ENCODE measurements at places on chromosomes 7 and 10.

DNA sequence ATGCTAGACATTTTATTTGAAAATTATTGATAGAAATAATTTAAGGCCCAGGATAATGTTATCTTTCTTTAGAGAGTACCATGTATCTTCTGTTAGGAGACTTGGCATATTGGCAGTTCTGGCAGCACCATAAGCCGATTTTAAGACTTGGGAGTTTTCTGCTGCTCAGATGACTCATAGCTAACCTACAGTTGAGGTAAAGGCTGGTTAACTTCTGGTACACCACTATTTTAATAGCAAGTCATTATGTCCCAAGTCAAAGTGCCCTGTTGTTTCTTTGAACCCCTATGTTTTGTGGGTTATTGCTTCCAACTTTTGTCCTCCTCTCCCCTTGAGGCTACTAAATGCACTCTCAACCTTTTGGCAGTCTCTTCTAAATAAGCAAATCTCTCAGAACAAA lies 25.2 kb downstream of the ATRNL1 start:
- no peak for DNase-seq

DNA sequence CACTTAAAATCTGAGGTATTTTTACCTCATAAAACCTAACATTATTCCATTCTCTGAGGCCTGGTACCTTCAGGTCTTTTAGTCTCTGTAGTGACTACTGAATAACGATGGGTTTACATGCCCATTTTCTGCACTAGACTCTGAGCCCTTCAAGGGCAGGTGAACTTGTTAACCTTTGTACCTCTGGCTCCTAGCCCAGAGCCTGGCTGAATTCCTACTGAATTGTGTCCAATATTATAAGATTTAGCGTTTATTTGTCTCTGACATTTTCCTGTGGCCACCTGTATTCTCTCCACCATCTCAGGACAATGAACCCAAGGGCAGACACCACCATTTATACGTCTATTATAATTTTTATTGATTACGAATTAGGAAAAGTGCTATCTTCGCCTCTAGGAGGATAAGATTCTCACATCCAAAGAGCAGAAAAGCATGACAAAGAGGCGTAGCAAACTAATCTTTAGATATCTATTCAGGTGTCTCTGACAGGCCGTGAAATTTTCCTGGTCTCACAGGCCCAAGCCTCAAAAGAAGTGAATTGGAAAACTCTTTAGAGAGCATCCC lies 27.9 kb upstream of the HNRNPH3 start:
- DNase-seq = no peak

DNA sequence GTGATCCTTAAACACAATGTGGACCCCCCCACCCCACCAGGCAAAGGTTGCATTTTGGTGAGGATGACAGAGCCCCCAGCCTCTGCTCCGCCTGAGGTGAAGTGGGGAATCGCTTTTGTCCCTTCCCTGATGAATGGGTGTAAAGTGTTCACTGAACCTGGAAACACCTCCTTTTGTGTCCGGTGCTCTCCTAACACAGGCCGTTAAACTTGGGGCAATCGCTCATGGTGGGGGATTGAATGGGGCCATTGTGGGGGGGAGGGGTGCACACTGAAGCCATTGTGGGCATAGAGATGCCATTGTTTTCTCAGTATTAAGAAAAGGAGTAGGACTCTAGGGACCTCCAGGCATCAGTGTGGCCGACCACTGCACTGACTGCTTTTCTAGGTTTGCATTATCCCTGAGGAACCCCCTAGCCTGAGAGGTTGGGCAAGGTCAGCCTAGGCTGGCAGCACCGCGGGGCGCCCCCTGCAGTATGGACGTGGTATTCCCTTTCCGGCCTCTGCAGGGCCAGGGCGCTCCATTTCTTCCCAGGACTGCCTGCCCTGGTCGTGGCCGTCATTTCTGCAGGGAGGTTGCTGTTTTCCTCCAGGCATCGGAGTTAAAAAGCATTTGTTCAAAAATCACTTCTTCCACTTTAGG lies 158.3 kb downstream of the TCF7L2 start:
- DNase-seq = no peak

DNA sequence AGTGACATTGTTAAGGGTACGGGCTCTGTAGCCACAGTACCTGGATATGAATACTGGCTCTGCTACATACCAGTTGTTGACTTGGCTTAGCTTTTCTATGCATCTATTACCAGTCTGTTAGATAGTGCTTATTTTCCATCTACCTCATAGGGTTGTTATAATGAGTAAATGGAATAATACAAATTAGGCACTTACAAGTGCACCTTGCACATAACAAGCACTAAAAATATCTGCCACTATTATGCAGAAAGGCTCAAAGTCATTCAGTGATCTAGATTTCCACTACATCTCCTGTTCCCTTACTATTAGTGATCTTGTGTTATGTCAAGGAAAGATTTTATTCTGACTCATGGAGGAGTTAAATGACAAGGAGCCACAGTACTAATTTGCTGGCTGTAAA lies 27.9 kb upstream of the ZEB1 start:
- no peak for DNase-seq

GRCh38 chr10:71585564-71586290 lies 133.9 kb downstream of the C10orf105 start:
- no peak for DNase-seq

- DNase-seq = no peak
These were observed 2.7 kb upstream of the CUL2 start for GRCh38 chr10:35092851-35093250.

GRCh38 chr10:8049045-8049864 lies 5.2 kb upstream of the GATA3 start:
- no peak for DNase-seq

- no peak for DNase-seq
These were observed 30.5 kb downstream of the ANXA8 start for GRCh38 chr10:47453141-47454007.

DNA sequence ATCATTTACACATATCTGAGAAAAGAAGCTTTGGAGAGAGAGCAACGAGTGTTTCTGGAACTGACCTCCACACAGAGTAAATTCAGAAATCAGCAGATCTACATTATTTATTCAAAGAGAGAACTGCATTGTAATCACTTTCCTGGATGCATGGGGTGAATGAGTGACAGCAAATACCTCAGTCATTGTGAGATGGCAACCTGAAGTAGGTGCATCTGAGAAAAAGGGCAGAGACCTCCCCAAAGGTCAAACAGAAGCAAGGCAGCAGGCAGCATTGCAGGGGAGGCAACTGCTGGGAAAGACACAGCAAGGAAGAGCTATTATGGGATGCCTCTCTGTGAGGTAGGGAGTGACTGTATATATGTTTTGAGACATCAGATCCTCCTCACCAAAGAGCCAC lies 26.5 kb upstream of the SMIM30 start:
- DNase-seq = no peak

DNA sequence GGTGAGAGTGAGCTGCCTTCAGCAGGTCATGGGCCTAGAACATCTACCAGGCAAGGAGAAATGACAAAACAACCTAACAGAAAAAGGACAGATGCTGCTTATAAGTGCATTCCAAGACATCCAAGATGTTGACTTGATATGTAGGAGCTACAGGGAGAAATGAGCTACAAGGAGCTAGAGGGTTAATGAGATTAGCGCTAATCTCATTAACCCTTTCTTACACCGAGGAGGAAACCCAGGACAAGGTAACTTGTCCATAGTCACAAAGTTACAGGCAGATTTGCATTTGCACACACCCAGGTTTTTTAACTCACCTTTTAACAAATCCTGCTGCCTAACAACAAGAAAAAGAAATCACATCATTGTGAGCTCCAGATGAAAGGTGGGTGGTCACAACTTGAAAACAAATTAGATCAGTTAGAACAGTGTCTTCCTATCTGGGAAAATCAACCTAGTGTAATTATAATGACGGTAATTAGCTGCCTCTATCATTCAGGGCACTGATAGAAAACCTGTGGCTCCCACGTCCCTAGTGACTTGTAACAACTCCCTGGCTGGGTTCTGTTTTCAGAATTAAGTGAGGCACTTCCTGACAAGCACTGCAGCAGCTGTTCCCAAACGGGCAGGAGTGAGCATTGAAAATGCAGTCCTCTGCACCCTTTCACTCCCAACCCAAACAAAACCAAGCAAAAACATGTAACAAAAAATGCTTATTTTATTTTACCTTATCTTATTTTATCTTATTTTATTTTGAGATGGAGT lies 5.7 kb downstream of the KIAA1549 start:
- DNase-seq = no peak

DNA sequence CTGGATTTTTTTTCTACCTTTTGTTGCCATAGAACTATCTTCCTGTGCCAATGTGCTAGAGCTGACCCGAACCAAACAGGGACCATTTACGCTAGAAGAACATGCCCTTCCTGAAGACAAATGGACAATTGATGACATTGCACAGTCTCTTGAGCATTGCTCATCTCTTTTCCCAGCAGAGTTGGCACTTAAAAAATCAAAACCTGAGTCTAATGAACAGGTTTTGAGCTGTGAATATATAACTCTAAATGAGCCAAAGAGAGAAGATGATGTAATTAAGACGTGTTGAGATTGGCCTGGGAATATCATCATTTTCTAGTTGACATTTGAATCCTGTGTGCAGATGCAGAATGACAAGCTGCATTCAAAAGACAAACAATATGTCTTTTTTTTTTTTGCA lies 37.1 kb downstream of the TRUB1 start:
- DNase-seq = no peak

DNA sequence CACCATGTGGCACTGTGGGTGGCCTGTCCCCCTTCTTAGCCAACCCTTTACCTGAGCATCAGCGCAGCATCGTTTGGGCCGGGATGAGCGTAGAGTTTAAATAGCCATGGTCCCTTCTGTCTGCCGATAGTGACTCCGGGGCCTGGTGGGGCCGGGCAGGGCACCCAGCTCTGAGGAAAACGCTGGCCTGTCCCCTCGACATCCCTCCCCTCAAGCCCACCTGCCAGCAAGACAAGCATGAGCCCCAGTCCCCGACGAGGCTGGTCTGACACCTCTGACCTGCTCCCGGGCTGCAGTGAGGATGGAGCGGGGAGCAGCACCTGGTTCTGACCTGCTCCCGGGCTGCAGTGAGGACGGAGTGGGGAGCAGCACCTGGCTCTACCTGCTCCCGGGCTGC lies 31.1 kb upstream of the CNPY1 start:
- no peak for DNase-seq

GRCh38 chr10:33099748-33100147 lies 141.7 kb upstream of the ITGB1 start:
- DNase-seq = peak; percentile 92

GRCh38 chr10:63628526-63629362 lies 107.5 kb downstream of the REEP3 start:
- DNase-seq = peak; percentile 40

GRCh38 chr7:155979566-155979965 lies 167.3 kb upstream of the SHH start:
- no peak for DNase-seq

DNA sequence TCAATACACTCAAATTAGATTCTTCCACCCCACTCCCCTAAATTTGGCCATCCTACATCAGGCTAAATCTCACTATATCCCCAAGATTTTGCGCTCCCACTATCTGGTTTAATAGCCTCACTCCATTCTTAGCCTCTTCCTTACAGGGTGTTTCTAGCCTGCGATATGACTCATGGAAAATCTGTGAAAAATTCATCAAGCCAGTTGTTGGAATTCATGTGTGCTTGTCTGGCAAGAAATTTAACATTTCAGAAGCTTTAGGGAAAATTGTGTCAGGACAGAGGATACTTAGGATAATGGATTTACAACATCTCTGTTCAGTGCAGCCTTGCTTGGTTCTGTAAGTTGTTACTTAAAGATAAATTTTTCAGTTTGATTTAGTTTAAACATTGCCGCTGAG lies 1249.9 kb upstream of the AUTS2 start:
- no peak for DNase-seq

- DNase-seq = peak; percentile 26
These were observed 13.1 kb downstream of the RBP3 start for GRCh38 chr10:47361293-47361692.

DNA sequence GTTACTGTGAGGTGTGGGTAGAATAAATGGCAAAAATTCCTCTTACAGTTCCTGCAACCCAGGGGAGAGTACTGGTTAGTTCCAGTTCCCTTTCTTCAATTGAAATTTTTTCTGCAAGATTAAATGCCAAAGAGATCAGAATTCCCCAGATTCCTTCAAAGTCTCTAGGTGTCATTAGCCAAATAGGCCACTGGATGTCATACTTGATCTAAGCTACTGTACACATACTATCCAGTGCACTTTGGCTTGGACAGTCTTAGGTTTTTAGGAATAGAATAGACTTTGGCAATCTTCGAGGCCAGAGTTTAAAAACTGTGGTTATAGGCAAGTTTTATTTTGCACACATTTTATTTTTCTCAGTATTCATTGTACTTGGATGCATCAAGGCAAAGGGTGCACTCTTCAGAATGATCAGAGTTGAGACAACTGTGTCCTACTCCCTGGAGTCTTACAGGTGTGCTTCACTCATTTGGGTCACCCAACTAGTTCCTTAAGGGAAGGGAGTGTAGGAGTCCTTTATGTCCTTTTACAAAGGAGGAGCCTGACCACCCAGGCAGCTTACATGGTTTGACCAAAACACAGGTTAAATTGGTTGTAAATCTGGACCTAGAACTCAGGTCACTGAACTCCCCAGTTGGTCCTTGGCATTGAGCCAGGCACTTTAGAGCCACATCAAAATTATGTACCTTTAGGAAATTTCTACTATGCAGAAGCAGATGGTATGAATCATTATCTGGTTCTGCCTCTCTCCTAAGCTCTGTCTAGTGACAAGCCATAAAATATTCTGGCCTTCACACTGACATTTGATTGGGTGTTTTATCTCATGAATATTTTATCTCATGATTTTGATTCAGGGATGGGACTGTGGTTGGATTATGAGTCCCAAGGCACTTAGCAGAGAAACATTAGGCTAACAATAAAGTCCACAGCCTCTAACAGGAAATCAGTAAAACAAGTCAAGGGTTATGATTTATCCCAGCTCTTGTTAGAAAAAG lies 49.5 kb downstream of the ASAH2B start:
- DNase-seq = peak; percentile 51

- no peak for DNase-seq
These were observed 52.5 kb upstream of the PPP2R2D start for GRCh38 chr10:131848296-131848695.

- DNase-seq = peak; percentile 45
These were observed 2.3 kb downstream of the IGF2BP3 start for GRCh38 chr7:23467806-23468525.

DNA sequence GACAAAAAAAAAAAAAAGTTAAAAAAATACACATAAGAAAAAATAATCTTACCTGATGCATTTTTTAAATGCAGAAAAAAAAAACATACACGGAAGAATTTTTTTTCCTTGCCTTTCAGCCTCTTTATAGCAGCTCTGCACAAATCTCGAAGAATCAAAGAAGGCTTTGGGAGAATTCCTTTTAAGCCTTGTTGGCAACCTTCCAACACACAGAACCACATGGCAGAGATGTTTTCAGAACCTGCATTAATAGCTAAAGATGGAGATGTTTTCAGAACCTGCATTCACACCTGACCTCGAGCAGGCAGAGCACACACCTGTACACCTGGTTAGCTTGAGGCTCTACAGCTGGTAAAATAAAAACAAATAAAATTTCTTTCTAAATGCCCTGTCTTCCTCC lies 65.6 kb downstream of the DOCK4 start:
- peak; percentile 15 for DNase-seq

GRCh38 chr7:17236603-17237002 lies 61.8 kb upstream of the AHR start:
- peak; percentile 55 for DNase-seq

GRCh38 chr10:126350216-126350992 lies 37.9 kb downstream of the ADAM12 start:
- DNase-seq = peak; percentile 92

- DNase-seq = peak; percentile 9
These were observed 20.5 kb upstream of the FAM13C start for GRCh38 chr10:59382831-59383295.
